ENCODE measurements at places on chromosomes 4 and X.

- DNase-seq, result no peak
Measured at GRCh38 chr4:111454961-111455360, 690.3 kb upstream of the FAM241A start.

GRCh38 chr4:109022961-109023360 lies 260.1 kb upstream of the ETNPPL start:
- DNase-seq, result no peak

- DNase-seq, result no peak
Measured at GRCh38 chrX:140744085-140744484, 34.5 kb downstream of the LINC00632 start.

DNA sequence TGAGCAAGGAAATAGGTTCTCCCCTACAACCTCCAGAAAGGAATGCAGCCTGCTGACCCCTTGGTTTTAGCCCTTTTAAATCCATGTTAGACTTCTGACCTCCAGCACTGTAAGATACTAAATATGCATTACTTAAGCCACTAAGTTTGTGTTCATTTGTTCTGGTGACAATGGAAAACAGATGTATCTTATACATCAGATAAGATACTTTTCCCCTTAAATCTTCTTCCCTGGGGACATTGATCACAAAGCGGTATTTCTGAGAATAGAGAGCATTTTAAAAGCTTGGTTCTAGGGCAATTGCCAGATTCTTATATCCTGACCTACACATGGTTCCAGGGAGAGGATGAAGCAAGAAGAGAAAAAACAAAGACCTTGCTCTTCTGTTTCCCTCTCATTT lies 6.5 kb upstream of the TMEM184C start:
- DNase-seq, result no peak

DNA sequence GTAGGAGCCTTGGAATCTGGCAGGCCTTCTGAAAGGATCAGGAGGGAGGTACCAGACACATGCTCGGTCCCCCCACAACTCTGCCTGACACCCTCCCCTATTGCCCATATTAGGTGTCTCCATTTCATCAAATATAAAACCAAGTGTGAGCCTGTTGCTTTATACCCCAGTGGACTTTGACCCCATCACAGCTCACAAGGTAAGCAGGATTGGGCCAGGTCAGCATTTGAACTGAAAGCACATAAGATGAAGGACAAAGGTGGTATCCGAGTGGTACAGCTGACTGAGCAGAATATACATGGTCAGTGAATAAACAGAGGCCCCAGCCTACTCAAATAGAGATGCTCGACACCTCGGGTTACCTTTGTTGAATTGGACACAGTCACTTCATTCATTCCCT lies 20.0 kb downstream of the SLC25A43 start:
- DNase-seq, result no peak

DNA sequence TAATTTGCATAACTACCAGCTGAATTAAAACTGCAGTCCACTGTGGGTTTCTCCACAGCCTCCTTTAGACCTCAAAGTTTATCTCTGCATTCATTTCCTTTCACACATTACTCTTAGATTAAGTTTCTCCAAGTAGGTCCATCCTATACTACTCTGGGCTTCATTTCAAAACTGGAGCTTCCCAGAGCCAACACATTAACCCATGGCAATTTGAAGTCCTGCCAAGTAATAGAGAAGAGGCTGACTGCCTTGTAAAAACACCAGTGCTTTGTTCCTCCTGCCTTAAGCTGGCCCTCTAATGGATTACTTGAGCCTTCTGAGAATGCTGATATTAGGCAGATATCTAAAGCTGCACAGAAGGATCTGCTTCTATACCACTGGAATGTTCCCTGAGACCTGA lies 997.2 kb upstream of the SLIT2 start:
- no peak for DNase-seq

GRCh38 chr4:39363773-39364393 lies 2.3 kb downstream of the RFC1 start:
- no peak for DNase-seq

DNA sequence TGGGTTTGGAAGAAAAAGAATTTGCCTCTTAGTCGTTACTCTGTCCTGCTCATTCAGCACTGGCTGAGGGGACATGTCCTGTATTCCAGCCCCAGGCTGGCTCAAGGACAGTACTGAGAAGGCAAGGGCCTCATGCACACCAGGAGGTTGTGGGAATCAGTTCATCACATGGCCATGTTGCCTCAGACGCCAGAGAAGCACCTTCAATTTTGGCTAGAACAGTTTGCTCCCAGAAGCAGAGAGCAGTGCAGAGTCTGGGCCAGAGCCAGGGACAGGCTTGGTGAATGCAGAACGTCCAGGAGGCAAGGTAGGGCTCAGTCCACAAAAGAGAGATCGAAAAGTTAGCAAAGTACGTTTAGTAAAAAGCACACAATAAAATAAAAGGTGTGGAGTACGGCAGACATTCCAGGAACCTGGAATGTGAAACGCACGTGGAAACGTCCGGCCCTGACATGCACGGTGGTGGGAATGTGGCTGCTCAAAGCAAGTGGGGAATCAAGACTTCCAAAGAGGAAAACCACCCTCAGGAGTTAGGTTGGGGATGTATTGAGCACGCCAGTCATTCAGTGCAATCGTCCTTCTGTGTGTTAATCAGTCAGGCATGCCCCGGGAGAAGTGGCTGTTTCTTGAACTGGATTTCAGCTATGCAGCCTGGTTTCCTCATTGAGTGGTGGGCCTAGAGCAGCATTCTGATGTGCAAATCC lies 1.2 kb upstream of the SLC2A9 start:
- DNase-seq, result no peak

GRCh38 chrX:47501226-47502074 lies 18.4 kb upstream of the ZNF41 start:
- no peak for DNase-seq

GRCh38 chr4:57639561-57640382 lies 529.6 kb upstream of the IGFBP7 start:
- no peak for DNase-seq

- no peak for DNase-seq
Measured at GRCh38 chrX:101029665-101030064, 22.2 kb downstream of the TRMT2B start.

DNA sequence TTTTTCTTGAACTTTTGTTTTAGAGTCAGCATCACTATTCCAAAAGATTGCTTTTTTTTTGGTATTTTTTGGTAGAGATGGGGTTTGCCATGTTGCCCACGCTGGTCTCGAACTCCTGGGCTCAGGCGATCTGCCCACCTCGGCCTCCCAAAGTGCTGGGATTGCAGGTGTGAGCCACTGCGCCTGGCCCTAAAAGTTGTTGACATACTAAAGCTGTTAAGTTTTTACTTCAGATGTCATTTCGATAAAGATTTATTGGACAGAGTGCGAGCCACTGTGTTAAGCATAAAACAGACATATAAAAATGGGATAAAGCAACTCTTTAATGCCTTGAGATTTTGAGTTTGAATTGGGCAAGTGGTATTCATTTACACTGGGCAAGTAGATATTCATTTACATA lies 28.3 kb downstream of the USO1 start:
- no peak for DNase-seq

DNA sequence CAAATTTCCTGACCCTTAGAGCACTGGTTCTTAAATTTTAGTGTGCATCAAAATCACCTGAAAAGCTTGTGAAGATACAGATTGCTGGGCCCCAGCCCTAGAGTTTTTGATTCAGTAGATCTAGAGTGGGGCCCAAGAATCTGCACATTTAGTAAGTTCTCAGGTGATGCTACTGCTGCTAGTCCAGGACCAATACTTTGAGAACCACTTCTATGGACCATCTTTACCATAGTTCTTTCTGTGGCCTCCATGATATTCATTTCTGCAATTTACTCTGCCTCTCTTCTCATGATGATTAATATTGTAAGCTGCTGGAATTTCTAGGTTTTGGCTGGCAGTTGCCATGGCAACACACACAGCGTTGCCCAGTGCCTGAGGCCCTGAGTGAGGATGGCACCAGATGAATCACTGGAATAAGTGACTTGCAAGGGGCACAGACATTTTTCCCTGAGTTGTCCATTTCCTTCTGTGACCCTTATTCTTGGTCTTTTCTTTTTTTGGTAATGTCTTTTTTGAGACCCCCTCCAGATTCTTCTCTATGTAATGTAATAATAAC lies 83.6 kb downstream of the PPP1R2C start:
- no peak for DNase-seq

- DNase-seq, result no peak
Measured at GRCh38 chr4:47406408-47406807, 57.1 kb downstream of the COMMD8 start.

DNA sequence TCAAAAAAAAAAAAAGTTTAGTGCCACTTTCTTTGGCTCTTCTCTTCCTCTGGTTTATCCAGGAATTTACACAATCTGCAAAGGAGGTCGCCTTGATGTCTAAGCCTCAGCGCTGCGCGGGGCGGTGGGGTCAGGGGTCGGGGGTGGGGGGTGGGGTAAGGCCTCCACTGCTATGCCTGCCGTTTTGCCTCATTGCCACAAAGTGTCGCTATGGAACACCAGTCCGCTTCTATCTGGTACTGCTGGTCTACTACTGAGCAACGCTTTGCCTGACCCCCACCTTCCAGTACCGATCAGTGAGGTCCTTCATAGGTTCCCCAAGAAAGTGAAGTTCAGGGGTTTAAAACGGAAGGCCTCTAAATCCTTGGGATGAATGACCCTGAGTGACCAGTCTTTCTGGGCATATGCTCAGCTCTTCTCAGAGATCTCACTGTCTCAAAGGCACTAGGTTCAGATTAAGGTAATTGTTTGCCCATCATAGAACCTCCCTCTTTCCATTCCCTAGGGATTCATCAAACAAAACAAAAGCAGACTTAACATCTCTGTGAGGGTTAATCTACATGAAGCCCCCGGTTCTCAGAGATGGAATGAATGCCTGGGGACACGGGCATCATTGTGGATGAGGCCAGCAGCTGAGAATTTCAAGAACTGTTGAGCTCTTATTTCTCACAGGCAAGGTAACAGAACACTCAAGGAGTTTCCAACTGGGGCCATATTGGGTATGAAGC lies 16.9 kb upstream of the TSR2 start:
- no peak for DNase-seq

GRCh38 chr4:81874661-81875515 lies 403.2 kb upstream of the RASGEF1B start:
- DNase-seq, result no peak

DNA sequence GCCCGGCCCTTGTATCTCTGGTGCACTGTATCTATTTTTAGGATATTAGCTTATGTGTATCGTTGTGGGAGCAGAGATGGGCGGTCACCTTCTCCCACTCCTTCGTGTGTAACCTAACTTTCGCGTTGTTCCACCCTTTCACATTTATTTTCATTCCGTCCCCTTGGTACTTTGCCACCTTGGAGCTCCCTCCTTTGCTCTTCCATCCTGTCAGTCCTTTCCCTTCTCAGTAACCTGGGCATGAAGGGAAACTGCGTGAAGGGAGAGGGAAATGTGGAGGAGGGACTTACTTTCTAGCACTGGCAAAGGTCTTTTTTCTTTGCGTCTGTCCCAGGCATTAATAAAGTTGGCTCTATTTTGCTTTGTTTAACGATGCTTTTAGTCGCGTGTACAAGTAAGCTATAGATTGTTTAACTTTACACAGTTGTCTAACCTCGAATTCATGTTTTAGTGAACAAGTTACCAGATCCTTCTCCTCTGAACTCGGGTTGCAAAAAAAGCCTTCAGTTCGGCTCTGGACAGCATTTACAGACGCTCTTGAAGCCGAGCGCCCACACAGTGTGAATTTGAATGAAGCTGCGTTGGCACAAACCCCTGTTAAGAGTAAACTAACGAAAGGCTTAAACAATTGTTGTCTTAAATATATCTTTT lies 3.9 kb downstream of the PCDH10 start:
- DNase-seq, result no peak

DNA sequence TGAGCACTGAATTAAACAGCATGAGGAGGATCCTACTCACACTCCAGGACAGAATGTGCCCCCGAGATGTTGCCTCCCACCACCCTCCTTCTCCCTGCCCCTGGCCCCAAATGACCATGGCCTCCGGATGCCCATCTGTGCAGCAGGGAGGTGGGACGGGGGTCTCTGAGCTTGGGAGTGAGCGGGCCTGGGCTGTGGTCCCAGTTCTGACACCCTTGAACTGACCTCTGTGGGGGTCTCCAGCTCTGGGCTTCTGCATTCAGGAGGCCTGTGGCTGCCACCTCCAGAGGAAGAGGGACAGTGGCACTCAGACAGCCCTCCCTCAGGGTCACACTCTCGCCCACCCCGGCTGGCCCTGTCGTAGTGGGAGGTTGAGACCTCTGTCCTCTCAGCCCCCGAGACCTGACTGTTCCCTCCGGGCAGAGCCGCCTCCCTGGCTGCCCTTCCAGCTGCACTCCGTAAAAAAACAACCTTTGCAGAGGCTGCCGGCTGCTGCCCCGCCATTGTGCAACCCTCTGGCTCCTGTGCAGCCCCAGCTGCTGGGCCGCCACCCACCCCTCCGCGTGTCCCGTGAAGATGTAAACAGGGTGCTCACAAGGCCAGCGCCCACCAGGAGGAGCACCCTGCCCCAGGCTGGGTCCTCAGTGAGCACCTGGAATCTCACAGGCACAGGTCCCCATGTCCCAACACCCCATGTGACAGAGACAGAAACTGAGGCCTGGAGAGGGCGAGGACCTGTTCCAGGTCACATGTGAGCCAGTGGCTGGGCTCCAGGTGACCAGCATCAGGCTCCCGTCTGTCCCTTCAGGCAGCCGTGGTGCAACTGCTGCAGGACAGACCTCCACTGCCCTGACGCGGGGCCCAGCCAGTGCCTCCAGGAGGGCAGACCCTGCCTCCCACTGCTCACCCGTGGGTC lies 39.6 kb downstream of the HTRA3 start:
- DNase-seq, result no peak

DNA sequence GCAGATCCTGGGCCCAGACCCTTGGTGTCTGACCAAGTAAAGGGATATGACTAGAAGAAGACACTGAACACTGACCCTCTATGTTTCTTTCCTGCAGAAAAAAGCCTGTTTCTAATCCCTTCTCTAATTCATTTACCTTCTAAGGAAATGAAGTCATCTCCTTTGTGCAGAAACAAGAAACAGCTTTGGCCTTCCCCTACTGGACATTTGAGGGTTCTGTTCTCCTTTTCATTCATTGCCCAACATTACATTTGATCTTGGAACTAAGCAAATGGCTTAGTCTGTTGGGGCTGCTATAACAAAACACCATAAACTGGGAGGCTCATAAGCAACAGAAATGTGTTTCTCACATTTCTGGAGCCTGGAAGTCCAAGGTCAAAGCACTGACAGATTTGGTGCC lies 20.0 kb downstream of the HCCS start:
- DNase-seq, result no peak

GRCh38 chr4:95178938-95179337 lies 369.8 kb downstream of the UNC5C start:
- no peak for DNase-seq

DNA sequence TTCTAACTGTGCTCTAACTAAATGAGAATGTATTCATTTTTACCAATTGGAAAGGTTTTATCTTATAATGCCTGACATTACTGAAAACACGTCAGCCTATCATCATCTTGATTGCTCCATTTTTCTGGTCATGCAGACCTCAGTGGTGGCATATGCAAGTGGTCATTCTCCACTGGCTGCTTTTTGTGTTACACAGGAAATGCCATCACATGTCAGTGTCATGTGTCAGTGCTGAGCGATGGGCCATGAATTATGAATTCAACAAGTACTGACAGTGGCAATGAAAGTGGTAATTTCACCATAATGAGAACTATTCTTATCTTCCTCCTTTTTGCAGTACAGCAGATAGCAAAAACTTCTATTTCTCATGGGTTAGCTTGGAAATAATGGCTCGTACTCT lies 190.5 kb downstream of the PACRGL start:
- DNase-seq, result no peak

Measured in NCI-H1694 treated with DMSO at 0.1 percent for 48 hours (cell line).